ENCODE measurements at places on chromosomes 3 and 15.
A peak's percentile ranks its signal among the peaks of the same experiment; 100 is the strongest.

GRCh38 chr3:40962721-40963120, 236.6 kb upstream of the CTNNB1 start:
- no peak for DNase-seq

GRCh38 chr15:79455361-79455760, 23.2 kb downstream of the MINAR1 start:
- no peak for DNase-seq

GRCh38 chr3:74643636-74644035, 29.2 kb upstream of the CNTN3 start:
- DNase-seq = no peak

DNA sequence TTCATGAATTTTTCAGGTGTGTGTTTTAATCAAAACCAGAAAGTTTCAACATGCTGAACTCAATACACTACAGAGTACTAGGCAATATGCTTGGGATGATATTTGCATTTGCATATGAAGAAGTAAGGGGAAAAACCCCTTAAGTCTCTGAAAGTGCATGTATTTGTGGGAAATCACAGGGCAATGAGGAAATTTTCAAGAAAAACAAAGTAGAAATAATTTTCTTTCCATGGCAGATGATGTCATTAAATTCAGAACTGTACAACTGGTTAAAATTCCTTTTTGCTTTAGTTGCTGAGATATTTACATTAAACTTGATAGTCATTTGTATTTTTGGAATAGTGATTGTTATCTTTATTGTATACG, 294.0 kb upstream of the TBC1D5 start:
- no peak for DNase-seq

DNA sequence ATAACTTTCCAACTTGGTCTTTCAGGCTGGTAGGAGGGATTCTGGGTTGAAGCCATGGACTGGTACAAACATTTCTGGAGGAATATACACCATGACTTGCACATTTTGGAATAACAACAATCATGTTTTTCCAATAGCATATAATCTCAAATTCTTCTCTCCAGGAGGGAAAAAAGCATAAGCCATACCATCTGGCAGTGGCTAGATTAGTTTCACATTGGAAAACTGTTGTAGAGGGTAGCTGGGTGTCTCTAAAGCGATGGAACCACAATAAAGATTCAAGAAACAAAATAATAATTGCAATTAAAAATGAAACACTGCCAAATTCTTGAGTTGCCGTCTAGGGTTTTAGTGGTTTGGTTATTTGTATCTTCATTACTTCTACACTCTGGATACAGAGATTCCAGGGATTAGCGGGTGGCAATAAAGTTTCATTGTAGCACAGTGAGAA, 278.5 kb upstream of the RASGRP1 start:
- no peak for DNase-seq

DNA sequence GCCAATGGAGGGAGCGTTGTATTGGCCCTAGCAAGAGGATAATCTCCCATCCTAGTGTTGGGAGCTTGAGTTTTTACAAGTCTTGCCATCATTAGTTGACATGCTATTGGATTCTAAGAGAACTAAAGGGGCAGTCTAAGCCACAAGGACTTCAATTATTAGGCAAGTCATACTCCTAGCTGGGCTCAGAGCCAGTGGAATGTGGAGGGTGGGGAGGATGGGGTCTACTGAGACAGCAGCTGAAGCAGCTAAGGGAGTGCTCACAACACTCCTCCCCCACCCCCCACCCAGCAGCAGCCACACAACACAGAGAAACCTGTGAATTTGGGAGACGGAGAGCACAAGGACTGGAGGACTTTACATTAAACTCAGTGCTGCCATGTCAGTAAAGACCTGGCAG, 27.9 kb downstream of the FRG2C start:
- no peak for DNase-seq

DNA sequence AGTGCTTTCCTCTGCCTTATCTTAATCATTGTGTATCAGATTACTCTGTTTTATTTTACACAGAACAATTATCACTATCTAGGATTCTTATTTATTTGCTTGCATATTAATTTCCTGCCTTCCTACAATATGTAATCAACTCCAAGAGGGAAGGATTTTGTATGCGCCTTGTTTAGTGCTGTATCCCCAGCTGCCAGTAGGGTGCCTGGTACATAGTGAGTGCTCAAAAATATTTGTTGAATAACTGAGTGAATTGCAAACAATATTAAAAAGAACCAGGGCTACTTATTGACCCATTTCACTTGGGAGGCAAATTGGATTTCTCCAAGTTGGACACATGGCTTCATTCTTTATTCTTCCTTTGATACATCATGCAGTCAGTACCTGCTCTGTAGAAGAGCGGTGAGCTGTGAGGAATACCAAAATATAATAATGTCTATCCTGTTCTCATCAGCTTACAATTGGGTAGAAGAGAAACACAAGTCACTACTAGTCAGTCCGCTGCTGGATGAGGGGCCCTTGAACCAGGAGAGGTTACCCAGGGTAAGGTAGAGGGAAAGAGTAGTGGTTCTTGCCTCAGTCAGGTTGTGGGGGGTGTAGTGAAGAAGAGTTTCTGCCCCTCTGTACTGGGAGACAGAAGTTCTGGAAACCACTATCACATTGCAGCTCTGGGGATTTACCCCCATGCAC, 233.9 kb upstream of the ZBTB20 start:
- DNase-seq = no peak

DNA sequence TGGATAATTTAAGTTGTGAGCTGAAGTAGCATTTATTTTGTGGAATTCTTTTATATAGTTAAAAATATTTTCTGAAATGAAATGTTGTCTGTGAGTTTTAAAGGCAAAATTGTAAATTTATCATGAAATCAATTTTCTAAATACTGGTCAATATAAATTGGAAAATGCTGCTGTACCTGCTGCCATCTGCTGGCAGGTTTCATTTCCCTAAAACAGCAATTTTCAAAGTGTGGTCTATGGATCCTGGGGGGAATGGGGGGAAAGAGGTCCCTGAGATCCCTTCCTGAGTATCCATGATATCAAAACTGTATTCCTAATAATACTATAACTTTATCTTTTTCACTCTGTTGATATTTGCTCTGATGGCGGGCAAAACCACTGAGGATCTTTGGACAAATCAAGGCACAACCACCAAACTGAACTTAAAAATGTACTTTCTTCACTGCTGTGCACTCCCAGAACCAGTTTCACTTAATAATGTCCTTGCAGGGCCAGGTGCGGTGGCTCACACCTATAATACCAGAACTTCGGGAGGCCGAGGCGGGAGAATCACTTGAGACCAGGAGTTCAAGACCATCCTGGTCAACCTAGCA, 17.2 kb upstream of the CCR4 start:
- no peak for DNase-seq

- no peak for DNase-seq
These were observed 31.3 kb downstream of the EFL1 start for GRCh38 chr15:82231233-82231632.

DNA sequence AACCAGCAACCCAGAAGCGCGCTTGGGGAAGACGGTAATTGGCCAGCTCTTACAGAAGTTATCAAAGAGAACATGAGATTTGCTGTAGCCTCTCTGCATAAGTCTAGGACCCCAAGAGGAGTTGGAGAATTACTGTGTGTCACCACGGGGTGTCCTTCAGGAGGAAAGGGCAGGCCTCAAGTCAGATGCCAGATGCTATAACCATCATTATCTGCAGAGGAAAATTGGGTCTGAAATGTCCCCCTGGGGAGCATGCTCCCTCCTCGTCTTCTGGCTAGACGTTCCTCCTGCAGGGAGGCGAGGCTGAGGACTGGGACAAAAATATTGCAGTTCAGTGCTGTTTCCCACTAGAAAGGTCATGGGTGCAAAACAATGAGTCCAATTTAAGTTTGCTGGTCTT, 380.5 kb upstream of the CFAP20DC start:
- no peak for DNase-seq

DNA sequence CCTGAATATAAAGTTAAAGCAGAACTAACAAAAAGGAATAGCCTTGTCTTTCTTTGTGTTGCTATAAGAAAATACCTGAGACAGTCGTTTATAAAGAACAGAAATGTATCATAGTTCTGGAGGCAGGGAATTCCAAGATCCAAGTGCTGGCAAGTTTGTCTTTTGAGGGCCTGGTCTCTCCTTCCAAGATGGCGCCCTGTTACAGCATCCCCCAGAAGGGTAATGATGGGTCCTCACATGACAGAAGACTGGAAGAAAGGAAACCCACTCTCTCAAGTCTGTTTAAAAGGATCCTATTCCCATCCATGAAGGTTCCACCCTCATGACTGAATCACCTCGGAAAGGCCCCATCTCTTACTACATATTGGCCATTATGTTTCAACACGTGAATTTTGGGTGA, 435.1 kb downstream of the MAGI1 start:
- DNase-seq = no peak

- DNase-seq = no peak
These were observed 30.2 kb downstream of the ZXDC start for GRCh38 chr3:126445506-126445905.

DNA sequence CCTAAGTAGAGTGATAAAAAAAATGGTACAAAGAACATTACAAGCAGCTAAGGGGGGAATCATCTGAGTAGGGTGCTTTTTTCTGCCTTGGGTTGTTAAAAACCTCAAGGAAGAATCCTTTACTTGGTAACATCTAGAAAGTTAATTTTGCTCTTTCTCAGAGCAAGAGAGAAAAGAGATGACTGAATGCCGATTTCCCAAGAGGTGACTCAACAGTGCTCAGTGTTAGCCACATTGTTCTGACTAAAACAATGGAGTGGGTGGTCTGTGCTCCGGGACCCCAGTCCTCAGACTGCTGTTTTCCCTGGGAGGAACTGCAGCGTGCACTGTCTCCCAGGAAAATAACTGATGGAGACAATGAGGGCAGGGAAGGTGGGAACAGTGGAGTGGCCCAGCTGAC, 41.1 kb upstream of the RASGRP1 start:
- DNase-seq = no peak

GRCh38 chr3:196219970-196220311, 3.6 kb downstream of the SLC51A start:
- DNase-seq = no peak

GRCh38 chr15:27792756-27793264, 306.3 kb downstream of the OCA2 start:
- DNase-seq = no peak

- DNase-seq = no peak
These were observed 82.3 kb downstream of the ST6GAL1 start for GRCh38 chr3:187012609-187013051.

DNA sequence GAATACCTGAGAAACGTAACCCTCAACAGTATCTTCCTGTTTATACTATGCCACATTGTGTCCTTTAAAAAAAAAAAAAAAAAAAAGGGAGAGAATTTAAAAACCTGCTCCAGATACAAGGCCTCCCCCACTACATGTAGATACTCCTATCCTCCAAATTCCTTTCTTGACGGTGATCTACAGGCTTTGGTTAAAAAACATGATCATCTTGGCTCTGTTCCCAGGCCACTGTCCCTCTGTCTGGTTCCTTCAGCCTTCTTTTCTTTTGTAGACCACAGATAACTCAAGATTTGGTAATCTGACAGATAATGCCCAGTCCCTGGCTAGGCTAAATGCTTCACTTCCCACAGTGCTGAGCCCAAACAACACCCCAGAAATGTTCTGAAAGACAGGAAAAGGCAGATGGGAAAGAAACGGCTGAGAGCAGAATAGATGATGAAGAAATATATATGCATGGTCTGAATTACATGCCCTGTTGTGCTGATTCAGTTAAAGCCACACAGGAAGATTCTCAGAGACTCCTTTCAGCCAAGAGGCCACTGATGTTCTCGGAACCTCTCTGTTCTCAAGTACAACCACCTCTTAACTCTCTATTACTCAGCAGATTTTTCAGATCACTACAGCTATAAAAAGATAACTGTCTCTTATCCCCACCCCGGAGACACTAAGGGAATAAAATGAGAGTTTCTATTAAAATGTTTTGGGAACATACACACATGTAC, 48.3 kb downstream of the NPTN start:
- peak; percentile 52 for DNase-seq

DNA sequence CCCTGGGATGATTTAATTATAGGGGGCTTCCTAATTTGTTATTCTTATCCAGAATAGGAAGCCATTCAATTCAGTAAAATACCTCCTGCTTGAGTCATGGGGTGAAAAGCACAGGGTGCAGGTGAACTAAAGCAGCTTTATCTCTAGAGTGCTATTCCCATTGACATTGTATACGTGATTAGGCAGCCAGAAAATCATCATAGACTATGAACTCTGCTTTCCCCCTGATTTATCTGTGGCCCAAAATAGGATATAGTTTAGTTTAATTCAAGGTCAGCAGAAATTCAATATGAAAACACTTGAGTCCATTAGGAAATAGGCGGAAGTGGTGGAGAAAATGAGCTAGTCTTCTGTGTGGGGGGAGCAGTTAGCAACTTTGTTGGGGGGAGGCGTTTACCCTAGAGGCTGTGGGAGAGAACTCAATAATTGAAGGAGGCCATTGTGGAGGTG, 18.2 kb upstream of the PRKCI start:
- no peak for DNase-seq

DNA sequence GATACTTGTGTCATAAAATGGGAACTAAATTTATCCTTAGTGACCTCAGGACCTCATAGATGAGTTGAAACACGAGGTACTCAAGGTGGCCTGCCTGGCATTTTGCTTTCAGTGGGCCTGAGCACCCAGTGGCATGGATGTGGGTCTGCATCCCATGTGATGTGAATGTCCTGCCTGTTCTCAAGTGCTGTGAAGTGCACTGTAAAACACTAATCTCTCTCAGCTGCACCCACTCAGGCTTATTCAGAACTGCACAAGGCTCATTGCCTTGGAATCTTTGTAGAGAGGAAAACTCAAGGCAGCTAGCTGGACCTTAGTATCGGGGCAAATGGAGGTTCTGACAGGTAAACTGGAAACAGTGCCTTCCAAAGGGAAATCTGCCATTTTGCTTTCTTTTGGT, 767.0 kb downstream of the TUSC7 start:
- no peak for DNase-seq

GRCh38 chr3:122627301-122627700, 49.9 kb downstream of the PARP15 start:
- DNase-seq = no peak

- DNase-seq = no peak
These were observed 35.5 kb downstream of the IGF1R start for GRCh38 chr15:98683831-98684230.

GRCh38 chr15:89139613-89140499, 51.6 kb downstream of the ABHD2 start:
- DNase-seq = no peak

- no peak for DNase-seq
These were observed 25.2 kb upstream of the CLSTN2 start for GRCh38 chr3:139909811-139910210.

DNA sequence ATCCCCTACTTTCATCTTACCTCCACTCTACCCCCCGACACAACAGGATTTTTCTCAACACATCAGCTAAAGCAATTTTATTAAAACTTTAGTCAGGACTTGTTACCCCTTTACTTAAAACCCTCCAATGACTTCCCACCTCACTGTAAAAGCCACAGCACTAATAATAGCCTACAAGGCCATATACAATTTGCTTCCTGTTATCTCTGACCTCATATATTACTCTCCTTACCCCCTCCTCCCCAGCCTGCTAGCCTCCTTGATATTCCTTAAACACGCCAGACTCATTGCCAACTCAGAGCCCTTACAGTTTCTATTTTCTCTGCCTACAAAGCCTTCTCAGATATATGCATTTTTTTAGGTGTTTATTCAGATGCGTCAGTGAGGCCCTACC, 54.4 kb downstream of the DCUN1D1 start:
- DNase-seq = no peak

GRCh38 chr3:47319956-47320355, 37.2 kb downstream of the KLHL18 start:
- no peak for DNase-seq

- DNase-seq = no peak
These were observed 300.4 kb upstream of the ADAMTS9 start for GRCh38 chr3:64988188-64988587.

All from activated CD4-positive, alpha-beta T cell treated with anti-CD3 and anti-CD28 coated beads, Interleukin-10, Interleukin-2, amounts not matched to agents 100 ng/mL and 50 ng/mL, durations not matched to agents 16 hours and 8 hours (primary cell).